ENCODE measurements at places on chromosomes 11 and 22.

DNA sequence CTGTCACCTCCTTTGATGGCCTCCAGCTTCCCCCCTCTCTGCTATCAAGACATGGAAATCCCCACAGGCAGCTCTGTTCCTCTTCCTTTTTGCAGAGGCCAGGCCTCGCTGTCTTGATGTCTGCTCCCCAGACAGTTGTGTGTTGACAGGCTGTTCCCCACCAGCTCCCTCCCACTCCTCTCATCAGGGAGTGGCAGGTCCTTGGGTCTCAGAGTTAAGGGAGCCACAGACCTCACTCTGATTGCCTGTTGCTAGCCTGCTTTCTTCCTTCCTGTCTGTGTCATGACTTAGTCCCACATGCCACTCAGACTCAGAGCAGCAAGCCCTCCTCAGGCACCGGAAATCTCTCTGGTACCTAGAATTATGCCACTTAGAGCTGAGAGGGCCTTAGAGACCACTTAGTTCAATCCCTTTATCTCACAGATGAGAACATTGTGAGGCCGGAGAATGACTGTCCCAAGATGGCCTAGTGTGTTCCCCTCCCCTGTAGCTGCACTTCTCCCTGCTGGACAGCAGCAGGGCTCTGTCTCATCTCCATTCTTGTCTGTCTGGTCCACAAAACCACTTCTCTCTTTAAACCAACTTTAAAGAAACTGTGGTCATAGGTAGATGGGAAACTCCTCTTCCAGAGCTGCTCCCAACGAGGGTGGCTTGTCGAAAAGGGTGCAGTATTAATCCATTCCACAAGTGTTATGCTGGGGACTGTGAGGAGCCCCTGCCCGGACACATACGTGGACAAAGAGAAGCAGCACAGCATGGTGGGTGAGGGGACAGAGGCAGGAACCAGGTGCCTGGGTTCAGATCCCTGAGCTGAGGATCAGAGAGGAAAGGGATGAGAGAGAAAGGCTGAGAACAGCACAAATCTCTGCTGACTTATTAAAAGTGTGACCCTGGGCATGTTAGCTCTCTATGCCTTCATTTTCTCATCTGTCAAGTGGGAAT lies 4.2 kb downstream of the AMPD3 start:
- no peak for DNase-seq

- no peak for DNase-seq
Observed at GRCh38 chr11:80188076-80188627, 747.3 kb upstream of the TENM4 start.

- DNase-seq, result no peak
Observed at GRCh38 chr11:124612045-124612444, 817 bp downstream of the PANX3 start.

GRCh38 chr22:44448271-44448830 lies 49.7 kb downstream of the RTL6 start:
- no peak for DNase-seq

DNA sequence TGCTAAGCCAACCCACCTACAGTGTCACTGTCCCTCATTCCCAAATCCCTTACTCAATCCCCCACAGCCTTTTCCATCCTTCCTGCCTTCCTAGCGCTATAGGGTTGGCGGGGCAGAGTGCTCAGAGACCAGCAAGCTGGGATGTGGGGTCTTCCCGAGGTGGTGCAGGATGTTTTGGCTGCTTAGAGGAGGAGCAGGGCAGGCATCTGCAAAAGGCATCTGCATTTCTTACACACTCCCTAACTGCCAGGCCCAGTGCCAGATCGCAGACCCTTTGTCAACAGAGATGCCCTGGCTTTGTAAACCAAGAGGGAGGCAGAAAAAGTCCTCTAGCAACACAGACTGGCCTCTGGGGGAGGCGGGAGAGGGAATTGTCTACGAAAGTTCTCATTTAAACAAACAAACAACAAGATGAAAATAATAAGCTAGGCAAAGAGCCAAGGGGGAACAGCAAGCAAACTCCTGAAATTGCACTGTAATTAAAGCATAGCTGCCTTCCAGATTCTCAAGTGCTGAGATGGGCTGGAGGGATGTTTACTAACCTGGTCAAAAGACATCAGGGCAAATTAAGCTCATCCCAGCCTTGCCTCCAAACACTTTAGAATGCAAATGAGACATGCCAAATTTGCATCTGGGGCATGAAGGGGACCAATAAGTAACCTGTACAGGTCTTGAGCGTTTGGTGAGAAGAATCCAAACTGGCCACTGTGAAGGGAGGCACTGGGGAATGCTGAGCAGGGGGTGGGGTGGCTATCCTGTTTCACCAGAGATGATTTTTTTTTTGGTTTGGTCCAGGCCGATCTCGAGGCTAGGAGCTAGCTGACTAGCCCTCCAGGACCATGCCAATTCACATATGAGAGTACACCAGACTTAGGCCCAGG lies 38.1 kb upstream of the ADA2 start:
- DNase-seq, result no peak

DNA sequence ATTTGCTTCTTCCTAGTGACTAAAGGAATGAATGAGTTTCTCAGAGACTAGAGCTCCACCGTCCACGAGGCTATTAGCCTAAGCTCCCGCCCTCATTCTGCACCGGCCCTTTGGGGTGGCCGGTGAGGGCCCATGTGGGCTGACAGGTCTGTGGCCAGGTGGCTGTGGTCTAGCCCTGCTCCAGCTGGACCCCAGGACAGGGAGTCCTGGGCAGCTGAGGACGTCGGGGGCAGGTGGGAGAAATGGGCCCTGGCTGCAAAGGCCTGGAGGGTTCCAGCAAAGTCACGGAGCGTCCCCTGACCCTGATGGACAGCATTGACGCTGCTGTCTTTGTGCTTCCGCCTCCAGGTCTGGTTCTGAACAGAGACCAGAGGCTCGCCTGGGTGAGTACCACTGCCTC lies 12.2 kb downstream of the SERHL2 start:
- no peak for DNase-seq

DNA sequence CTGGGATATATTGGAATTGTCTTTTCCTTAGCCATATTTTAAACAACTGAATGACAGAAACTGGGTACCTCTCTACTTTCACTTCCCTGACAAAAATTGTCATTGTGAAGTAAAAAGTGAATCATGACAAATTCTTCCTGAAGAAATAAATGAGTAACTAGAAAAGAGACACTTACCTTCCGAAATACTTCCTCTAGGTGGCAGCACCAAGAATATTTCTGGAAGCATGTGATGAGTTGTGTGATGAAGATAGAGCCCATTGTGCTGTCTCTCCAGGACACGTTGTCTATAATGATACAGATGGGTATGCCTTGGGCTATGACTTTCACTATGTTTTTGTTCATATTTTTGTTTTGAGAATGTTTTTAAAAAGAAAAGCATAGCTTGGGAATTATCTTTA lies 21.5 kb downstream of the CASP4 start:
- no peak for DNase-seq

DNA sequence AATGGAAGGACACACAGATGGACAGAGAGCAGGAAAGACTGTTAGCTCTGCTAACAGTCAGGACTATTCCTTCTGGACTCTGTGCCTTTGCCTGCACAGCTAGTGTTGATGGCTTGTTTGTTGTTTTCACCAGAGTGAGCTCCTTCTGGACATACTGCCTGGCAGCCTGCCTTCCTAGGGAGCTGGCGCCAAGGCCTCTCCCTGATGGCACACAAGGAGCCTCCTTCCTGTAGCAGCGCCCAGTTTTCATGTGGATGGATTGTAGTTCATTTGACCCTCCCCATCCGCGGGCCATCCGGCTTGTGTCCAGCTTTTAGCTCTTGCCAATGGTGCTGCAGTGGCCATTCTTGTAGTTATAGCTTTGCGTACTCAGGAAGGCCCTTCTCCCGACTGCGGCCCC lies 16.6 kb upstream of the BCR start:
- DNase-seq, result peak; percentile 85

GRCh38 chr22:26323013-26323412 lies 106.0 kb upstream of the ASPHD2 start:
- DNase-seq, result no peak

DNA sequence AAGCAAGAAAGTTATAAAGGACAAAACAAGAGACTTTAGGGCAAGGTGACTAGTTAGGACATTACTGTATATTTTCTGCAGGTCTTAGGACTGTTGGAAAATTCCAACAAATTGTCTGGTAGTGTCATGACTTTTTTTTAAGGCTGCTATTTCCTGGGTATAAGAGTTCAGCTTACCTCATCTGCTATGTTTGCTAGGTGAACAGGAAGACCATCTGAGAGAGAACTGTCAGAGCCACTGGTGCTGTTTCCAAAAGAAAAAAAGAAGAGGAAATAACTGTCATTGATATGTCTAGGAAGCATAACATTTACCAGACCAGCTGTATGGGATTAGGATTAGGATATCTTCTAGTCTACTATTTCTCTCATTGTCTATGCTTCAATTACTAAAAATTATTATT lies 26.3 kb upstream of the MTCH2 start:
- DNase-seq, result no peak

DNA sequence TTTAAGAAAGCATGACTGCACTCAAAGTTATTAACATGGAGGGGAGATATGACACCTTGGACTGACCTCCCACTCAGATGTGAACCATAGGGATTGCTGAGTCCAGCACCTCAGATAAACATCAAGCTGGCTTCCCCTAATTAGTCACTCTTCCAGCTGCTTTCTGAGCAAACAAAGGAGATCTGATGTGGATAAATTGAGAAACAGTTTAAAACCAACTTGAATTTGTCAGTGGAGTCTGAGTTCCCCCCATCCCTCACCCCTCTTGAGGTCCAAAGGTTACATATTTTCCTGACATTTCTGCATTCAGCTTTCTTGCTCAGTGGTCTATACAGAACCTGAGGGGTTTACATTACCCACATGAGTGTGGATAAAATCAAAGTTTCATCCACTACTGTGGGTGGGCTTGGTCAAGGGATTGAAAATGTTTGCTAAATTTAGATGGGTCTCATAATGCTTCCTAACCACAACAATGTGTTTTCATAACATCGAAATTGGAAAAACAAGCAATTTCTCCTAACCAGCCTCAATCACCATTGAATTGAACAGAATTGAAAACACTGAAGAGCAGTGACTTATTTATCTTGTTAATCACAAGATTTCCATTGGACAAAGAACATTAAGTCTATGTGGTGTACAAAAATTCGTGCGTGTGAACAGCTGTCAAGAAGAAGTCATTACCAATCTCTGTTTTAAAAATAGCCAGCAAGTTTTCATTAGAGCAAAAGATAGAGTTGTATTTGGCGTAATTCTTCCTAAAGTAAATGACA lies 292.3 kb downstream of the METTL15 start:
- DNase-seq, result no peak

DNA sequence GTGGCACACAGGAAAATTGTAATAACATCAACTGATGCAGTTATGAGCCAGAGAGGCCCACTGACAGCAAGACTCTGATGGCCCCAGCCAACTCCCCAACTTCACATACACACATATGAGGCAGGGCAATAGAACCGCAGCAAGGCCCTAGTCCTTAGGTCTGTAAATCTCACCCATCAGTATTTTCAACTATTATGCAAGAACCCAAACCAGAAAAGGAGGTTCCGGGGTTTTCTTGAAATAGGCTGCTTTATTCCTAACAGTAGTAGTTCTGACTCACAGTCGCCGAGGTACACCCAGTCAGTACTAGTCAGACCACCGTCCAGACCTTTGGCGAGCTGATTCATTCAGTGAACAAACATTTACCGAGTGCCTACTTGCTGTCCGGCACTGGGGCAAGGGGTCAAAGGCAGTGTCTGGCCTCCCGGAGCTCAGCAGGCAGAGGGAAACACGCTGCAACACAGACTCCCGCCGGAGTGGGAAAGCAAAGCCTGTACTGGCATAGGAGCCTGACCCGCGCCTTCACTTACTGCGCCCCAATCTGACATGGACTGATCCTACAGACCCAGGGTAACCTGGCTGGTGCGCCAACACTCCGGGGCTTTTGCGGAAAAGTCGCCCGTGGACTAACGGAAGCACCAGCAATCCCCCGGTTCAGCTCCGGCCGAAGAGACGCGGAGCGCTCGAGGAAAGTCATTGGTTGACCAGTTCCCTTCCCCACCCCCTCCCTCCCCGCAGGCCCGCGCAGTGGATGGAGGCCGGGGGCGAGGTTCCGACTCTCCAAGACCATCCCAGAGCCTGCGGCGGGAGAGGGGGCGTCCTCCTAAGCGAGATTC lies 1.3 kb downstream of the PLEKHA7 start:
- DNase-seq, result no peak

DNA sequence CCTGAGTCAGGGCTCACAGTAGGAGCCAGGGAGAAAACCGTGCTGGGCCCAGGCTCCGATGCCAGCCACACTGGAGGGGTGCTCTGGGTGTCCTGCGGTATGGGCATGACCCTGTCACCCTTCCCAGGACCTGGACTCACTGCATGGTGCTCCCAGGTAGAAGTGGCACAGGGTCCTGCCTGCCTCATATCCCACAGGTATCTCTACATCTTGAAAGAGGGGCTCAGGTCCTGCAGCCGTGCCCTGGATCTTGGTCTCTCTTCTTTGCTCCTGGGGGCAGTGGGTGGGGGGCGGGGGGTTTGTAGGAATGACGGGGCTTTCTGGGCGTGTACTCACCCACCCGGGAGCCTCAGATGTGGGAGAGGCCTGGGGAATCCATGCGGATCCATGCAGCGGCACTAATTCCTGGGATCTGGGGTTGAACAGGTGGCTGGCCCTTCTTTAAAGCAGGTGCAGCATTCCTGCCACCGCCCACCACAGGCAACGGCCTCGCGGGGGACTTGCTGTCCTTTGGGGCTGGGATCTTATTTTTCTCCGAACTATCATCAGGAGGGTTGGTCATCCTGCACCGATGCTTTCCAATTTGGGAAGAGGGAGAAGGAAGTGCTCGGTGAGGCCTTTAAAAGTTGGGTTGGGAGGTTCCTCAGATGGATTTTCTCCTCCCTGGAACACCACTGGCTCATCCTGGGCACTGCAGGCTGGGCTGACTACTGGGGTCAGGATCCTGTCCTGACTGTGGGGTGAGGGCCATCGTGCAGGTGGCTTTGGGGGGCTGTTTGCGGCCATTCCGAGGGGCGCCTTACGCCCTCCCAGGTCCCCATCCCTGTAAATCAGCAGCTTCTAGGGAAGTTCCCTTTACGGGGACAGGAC lies 886.4 kb downstream of the BRD1 start:
- DNase-seq, result no peak

- DNase-seq, result no peak
Observed at GRCh38 chr11:102109896-102110760, at the start of gene YAP1. TSS of gene YAP1 (plus strand) at chr11:102110447. CDS start at chr11:102110849, 402 bp downstream.

DNA sequence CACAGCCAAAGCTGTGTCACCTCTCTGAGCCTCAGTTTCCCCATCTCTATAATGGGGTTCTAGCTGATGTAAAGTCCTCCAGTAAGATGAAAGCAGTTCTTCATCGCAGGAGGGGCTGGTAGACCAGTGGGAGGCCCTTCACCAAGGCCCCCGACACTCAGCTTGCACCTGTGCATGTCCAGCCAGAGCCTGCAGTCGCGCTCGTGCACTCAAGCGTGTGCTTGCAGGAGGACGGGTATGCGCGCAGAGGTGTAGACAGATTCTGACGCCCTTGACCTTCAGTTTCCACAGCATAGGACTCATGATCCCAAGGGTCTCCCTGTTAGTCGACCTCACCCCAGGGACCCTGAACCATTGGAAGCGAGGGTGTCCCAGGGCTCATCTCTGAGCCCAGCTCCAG lies 633.7 kb downstream of the TBC1D22A start:
- DNase-seq, result no peak

- DNase-seq, result no peak
Observed at GRCh38 chr11:130109386-130109785, 39.7 kb downstream of the APLP2 start.

All from cerebellar nuclear complex (tissue), 1 donor.